ENCODE measurements at places on chromosomes 11 and 22. TPM values are rescaled to one million over a fixed set of nuclear protein-coding genes. Genes with fewer than 3 reads are reported as not detected.

TREH gene
- not detected for total RNA-seq

SMC1B gene
- under 0.01 TPM for total RNA-seq

RASD2 gene
- not detected for total RNA-seq

SHANK2 gene
- 1.6 TPM for total RNA-seq

SYCE3 gene
- not detected for total RNA-seq

SLC22A12 gene
- total RNA-seq: not detected

MLC1 gene
- not detected for total RNA-seq

KRTAP5-8 gene
- not detected for total RNA-seq

MYEOV gene
- 0.39 TPM for total RNA-seq

CCND1 gene
- 302 TPM for total RNA-seq

PDGFD gene
- 77.1 TPM for total RNA-seq

ROBO3 gene
- total RNA-seq: 13.0 TPM

IGF2 gene
- 22.0 TPM for total RNA-seq

LDLRAD3 gene
- 4.5 TPM for total RNA-seq

SEC14L6 gene
- total RNA-seq: under 0.01 TPM

SSTR3 gene
- not detected for total RNA-seq

TFIP11 gene
- 30.2 TPM for total RNA-seq

DUSP8 gene
- 0.26 TPM for total RNA-seq

GGT5 gene
- 8.5 TPM for total RNA-seq

FXYD6 gene
- 7.3 TPM for total RNA-seq

IGLL1 gene
- not detected for total RNA-seq

PICALM gene
- 135 TPM for total RNA-seq

SUSD2 gene
- 0.26 TPM for total RNA-seq

THRSP gene
- total RNA-seq: not detected

OSBPL5 gene
- 61.7 TPM for total RNA-seq

GRM5 gene
- total RNA-seq: under 0.01 TPM

H19 gene
- 162 TPM for total RNA-seq

SPTY2D1 gene
- 9.7 TPM for total RNA-seq

PATE4 gene
- total RNA-seq: not detected

TTLL1 gene
- total RNA-seq: 8.2 TPM

FOLR1 gene
- not detected for total RNA-seq
